Right atrium auricular region (tissue), 2 donors: ENCODE measurements at places on chromosomes 12 and 14.
A peak's percentile ranks its signal among the peaks of the same experiment; 100 is the strongest.

GRCh38 chr12:50061946-50062686 is 4.7 kb downstream of the ASIC1 start:
- no peak for DNase-seq

DNA sequence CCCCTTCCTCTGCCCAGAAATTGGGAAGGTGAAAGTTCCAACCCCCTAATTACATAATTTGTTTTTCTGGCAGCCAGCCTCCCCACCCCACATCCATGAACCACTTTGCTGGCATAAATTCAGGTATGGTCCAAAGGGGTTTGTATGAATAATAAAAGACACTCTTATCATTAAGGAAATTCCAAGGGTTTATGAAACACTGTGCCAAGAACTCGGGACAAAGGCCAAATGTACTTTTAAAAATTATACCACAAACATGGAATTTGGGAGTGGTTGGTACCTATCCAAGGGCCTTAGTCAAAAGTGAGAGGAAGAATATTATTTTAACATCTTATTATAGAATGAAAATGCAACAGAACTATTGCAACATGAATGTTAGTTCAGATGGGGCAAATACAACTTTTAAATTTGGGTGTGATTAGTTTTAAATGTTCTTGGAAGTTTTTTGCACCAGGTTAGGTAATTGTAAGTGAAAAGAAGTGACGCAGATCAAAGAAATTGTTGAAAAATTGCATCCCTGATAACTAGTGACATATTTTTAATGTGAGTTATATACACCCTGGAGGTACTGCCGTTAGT is 217.8 kb downstream of the TMEM117 start:
- DNase-seq, result no peak

- no peak for DNase-seq
These were observed 38.6 kb downstream of the DLK1 start for GRCh38 chr14:100765296-100765695.

DNA sequence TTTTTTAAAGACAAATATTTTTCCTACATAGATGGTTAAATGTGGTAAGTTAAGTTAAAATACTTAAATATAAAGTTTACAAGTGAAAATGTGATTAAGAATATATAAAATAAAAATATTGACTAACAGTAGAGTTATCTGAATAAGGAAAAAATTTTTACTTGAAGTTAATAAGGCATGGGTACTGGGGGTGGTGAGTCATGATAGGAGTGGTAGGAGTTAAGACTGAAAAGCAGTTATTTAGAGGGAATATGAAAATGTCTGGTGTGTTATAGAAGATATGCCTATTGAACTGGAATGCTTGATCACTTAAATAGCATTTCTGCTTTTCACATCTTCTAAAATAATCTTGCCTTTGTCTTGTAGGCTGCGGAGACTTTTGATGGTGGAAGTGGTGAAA is 68.7 kb downstream of the CCDC91 start:
- no peak for DNase-seq

DNA sequence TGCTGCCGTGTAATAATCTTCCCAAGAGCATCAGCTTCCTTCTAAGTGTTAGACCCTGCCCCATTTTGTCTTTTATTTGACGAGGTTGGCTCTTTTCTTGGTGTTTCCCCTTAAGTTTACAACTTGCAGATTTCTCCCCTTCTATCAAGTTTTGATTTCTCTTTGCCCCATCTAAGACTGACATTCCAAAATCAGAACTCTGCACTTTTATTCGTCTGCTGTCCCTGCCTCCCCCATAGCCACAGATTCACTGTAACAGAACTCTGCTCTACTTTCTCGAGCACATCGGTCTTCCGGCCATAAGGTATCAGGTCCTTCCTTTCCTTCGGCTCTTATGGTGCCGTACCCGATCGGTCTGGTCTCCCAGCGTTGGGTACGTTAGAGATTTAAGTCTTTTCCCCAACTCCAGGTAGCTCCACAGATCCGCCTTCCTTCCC is 563 bp downstream of the DCP1B start:
- no peak for DNase-seq

DNA sequence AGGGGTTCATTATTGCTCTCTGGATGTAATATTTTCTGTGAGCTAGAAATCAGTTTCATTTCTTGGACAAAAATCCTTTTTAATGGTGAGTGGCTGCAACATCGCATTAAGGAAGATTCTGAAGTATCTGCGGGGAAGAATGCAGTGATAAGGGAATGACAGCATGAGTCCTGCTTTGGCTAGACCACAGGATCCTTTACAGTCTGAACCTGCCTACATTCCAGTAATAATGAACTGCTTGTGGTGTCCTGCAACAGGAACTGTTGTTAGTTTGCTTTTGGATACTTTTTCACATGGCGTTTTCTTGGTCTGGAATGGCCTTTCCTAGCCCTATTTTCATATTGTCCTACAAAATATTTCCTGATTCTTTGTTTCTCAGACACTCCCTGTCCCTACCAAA is 15.7 kb downstream of the MDM2 start:
- DNase-seq, result no peak

DNA sequence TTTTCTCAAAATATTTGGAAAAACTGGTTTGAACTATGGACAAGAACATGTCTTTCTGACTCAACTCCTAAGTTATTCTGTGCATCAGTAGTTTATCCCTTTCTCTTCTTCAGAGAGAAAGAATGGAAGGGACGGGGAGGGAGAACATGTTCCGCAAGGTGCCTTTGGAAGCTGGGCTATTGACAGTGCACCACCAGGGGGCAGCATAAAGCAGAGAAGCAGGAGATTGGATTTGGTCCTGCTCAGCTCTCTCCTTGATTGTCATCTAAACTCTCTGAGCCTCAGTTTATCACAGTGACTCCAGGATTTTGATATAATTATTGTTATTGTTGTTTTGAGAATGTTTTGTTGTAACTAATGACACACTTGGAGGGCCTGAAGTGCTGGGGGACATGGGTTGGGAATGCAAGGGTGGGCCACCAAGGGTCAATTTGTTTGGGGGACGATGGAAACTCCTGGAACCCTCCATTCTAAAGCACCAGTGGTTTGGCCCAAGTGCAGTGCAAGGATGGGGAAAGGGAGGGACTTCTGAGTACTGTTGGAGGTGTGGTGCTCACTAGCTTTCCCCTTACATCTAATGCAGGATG is 45.3 kb upstream of the ANO6 start:
- peak; percentile 80 for DNase-seq

GRCh38 chr14:68885226-68886108 is 92.6 kb upstream of the ZFP36L1 start:
- no peak for DNase-seq

GRCh38 chr12:4169531-4169930 is 104.0 kb upstream of the CCND2 start:
- no peak for DNase-seq

DNA sequence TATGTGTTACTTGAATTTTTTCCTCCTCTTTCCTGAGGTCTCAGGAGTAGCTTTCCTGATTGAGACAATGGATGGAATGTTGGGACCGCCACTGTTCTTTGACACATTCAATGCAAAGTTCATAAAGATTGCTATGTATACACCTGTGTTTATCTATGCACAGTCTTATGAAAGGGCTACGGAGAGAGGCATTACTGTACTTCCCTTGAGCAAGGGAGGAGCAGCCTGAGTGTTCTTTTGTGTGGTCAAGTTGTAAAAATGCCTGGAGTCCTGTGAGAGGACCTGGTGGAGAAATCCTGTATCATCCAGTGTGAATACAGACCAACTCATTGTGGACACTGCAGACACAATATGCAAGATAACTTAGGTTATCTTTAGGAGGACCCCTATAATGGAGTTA is 1.2 kb downstream of the SRGAP1 start:
- DNase-seq, result no peak

DNA sequence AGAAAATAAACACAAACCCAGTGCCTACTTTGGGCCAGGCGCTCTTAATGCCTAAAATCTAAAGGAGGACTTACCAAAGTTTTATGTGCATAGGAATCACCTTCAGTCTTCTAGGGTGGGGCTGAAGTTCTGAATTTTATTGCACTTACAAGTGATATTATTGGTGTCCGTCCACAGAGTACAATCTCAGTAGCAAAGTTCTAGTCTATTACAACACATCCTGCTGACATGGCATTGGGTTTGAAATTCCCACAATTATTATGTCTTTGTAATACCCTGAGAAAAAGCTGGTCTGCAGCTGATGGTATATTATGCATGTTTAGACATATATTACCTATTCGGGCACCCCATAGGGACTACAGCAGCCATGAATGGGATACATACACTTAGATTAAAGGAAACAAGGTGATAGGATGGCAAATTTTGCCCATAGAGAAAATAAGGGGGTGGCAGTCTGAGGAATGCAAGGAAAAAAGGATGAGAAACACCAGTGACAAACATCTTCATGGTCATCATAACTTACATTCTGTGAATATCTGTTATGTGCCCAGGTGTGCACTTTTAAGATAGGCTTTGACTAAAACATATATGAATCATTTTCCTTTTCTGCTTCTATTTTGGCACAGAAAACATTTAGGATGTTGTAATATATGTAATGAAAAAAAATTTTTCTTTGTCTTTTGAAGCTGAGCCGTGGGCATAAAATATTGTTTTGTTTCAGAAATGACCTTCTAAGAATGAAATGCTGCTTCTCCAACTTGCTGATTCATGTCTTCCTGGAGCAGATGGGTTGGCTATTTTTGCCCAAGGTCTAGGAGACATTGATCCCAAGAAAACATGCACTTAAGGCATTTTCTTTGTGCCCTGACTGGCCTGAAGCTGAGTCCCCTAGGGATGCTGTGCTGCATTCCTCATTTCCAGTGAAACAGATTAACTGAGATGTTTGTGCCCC is 27.2 kb upstream of the ALG10 start:
- DNase-seq, result no peak

DNA sequence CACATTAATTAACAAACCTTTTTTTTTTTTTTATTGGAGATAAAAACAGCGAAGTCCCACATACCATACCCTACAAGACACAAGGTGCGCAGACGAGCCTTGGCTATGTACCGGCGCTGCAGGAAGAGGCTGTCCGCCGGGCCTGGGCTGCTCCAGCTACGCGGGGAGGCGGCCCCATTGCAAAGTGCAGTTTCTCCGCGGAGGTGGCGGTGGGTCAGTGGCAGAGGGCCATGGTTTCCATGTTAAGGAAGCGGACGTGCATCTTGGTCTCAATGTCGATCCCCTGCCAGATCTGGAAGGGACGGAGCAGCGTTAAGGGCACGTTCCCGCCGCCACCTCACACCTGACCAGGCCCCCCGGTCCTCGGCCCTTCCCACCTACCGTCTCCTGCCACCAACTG is 60.3 kb downstream of the TESC start:
- no peak for DNase-seq

- no peak for DNase-seq
These were observed 24.3 kb downstream of the ZFC3H1 start for GRCh38 chr12:71639341-71639760.

DNA sequence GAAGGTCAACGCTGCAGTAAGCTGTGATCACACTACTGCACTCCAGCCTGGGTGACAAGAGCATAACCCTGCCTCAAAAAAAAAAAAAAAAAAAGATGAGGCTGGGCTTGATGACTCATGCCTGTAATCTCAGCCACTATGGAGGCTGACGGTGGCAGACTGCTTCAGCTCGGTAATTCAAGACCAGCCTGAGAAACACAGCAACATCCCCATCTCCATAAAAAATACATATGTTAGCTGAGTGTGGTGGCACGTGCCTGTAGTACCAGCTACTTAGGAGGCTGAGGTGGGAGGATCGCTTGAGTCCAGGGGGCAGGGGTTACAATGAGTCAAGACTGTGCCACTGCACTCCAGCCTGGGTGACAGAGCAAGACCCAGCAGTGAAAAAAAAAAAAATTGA is 50.4 kb downstream of the GXYLT1 start:
- DNase-seq, result no peak

DNA sequence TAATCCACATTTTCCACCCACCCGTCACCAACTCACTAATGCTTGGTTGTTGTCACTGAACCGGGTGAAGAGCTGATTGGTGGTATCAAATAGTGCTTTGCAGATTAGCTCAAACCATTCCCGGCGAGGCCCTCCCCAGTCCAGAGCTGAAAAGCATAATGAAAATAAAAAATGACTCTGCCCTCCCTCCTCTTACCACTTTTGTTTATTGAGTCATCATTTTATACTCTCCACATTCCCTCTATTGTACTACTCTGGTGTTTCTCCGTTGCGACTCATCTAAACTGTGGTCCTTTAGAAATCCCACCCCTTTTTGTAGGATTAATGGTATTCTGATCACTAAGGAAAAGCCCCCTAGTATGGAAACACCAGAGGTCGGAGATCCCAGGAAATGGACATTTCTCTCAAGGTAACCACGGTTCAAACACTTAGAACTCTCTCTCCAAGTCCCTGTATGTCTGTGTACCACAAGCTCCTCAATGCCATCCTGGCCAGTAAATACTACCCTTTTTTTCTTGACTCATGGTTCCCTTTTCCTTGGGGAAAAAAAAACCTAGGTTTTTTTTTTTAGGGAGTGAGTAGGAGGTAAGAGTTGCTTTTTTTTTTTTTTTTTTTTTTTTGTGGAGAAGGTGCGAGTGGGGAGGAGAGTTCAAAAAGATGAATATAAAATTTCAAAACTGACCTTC is 42.0 kb downstream of the AREL1 start:
- DNase-seq, result no peak

GRCh38 chr14:72401632-72402376 is 469.6 kb downstream of the RGS6 start:
- DNase-seq, result no peak

DNA sequence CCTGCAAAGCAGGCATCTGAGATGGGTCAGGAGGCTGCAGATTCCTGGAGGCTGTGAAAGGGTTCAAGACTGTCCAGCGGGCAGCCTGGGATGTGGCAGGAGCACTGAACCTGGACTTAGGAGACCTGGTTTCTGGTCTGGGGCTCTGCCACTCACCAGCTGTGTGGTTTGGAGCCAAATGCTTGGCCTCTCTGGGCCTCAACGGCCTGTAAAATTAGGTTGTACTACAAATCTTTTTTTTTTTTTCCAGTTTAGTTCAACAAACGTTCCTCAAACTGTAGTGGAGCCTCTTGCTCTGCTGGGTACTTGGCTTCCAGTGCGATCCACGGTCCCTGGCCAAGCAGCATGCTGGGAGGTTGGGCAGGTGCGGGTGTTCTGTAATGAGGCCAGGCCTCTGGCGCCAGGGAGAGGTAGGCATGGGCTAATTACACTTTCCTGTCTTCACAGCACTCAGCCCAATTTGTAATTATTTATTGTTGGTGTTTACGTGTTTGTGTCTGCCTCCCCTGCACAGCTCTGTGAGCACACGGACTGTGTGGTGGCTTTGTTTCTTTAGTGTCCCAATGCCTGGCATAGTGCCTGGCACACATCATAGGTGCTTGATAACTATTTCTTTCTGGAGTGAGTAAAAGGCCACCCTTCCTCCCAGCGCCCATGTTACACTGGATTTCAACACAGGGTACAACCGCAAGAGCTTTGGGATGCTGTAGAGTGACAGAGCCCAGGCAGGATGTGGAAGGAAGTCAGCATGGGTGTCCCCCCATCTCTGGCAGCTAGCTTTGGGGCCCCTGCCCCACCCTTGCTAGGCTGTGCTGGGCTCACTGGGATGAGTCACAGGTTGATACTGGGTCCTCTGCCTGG is 5.8 kb upstream of the KRT80 start:
- DNase-seq, result peak; percentile 73

- no peak for DNase-seq
These were observed 251.5 kb downstream of the RMST start for GRCh38 chr12:97714107-97714563.

GRCh38 chr14:28870033-28870564 is 103.5 kb downstream of the FOXG1 start:
- DNase-seq, result no peak
